Activated CD4-positive, alpha-beta memory T cell treated with anti-CD3 and anti-CD28 coated beads, Interleukin-2, amount 10 ng/mL, durations not matched to agents 7 days and 5 days (primary cell): ENCODE measurements at places on chromosomes 6 and 20. TPM values are rescaled to one million over a fixed set of nuclear protein-coding genes. Genes with fewer than 3 reads are reported as not detected.

Gene TAAR5
- not detected for total RNA-seq

Gene POU3F2
- total RNA-seq: not detected

Gene ZC2HC1B
- total RNA-seq: not detected

Gene PARD6B
- total RNA-seq: 6.2 TPM

Gene OCSTAMP
- total RNA-seq: 0.15 TPM

Gene PRSS16
- total RNA-seq: 1.3 TPM

Gene SLC32A1
- not detected for total RNA-seq

Gene BLOC1S5
- 23.4 TPM for total RNA-seq

Gene TTK
- total RNA-seq: 34.4 TPM

Gene TENT5A
- 2.0 TPM for total RNA-seq

Gene RIMS4
- total RNA-seq: not detected

Gene SRMS
- not detected for total RNA-seq

Gene PPP1R14C
- total RNA-seq: 0.10 TPM

Gene HLA-DRA
- 203 TPM for total RNA-seq

Gene MYBL2
- total RNA-seq: 76.6 TPM

Gene TBC1D20
- 27.0 TPM for total RNA-seq

Gene RBM38
- total RNA-seq: 116 TPM

Gene ZDHHC14
- total RNA-seq: 8.7 TPM

Gene CRISP3
- total RNA-seq: not detected
